LHCN-M2 (cell line): ENCODE measurements at places on chromosomes 12 and 14. TPM values are rescaled to one million over a fixed set of nuclear protein-coding genes. Genes with fewer than 3 reads are reported as not detected.
A peak's percentile ranks its signal among the peaks of the same experiment; 100 is the strongest.

GRCh38 chr14:79279645-79280597 is 931.4 kb downstream of the DIO2 start:
- DNase-seq: no peak

- DNase-seq: no peak
Measured at GRCh38 chr12:13609894-13610679, 371.3 kb downstream of the GRIN2B start.

- peak; percentile 9 for DNase-seq
Measured at GRCh38 chr14:58919217-58919616, 269.2 kb upstream of the DAAM1 start.

DNA sequence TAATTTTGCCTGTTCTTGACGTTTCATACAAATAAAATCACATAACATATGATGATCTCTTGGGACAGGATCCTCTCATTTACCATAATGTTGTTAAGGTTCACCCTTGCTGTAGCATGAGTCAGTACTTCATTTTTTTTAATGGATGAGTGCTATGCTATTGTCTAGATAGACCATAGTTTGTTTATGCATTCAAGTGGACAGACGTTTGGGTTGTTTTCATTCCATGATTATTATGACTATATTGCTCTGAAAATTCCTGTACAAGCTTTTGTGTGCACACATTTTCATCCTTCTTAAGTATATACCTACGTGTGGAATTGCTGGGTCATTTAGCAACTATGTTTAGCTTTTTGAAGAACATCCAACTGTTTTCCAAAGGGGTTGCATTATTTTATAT is 325.6 kb upstream of the TMEM132C start:
- DNase-seq: no peak

DNA sequence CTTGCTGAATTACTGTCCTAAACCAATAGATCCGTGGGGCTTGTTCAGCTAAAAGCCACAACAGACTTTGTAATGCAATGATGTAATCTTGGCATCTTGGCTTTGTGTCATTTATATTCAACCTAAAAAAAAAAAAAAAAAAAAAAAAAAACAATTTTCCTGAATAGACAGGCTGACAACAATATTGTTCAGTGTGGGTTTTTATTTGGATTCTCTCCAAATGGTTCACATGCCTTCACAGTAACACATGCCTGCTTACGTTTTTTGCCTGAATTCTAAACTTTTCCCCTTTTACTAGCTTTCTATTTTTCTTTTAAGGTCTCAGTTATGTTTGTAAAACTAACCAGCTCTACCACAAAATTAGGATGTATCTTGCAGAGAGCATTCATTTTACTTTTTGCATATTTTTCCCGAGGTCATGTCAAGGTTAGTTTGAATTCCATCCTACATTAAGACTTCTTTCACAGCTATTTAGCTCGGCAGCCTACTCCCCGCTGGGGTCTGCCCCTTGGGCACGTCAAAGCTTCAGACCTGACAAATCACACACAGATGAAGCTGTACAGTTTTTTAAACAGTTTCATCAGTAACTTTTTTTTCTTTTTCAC is 213.7 kb upstream of the NPAS3 start:
- DNase-seq: peak; percentile 68

- no peak for DNase-seq
Measured at GRCh38 chr12:104695453-104696148, 238.9 kb downstream of the CHST11 start.

- DNase-seq: no peak
Measured at GRCh38 chr12:103028881-103029639, 71.6 kb downstream of the ASCL1 start.

- DNase-seq: no peak
Measured at GRCh38 chr12:85393606-85394005, 113.6 kb downstream of the ALX1 start.

DNA sequence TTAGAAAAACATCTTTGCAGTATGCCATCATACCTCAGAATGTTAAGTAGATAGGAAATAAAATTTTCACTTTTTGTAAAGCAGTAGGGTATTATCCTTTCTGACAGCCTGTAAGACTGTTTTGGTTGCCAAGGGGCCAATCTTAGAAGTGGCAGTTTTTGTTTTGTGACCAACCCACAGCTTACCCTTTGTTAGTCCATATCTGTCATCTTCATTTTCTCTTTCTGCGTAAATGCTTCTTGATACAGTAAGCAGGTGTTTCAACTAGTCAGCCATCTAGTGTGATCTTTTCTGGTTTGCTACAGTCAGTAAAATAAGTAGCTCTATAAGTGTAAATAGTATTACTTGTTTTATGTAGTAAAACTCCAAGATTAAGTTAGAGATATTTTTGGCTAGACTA is 8.8 kb downstream of the PPM1A start:
- no peak for DNase-seq

DNA sequence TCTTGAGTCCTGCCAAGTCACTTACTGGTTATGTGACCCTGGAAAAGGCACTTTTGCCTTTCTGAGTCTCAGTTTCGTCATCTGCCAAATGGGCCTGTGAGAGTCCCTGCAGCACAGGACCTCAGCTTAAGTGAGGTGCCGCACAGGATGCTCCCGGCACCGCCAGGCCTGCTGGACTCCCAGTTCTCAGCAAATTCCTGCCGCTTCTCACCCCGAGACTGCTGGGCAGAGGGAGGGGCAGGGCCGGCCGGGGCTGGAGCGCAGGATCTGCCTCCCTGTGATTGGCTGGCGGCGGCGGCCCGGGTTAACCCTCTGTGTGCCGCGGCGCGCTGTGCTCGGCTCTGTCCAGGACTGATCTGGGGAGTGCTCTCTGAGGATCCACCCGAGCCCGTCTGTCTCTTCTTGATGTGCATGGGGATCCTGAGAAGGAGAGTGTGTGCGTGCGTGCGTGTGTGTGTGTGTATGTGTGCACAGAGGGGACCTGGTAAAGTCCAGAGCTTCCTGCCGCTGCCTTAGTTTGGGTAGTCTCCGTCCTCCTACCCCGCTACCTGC is 8.6 kb downstream of the SETD1B start:
- peak; percentile 32 for DNase-seq

- DNase-seq: peak; percentile 93
Measured at GRCh38 chr14:58171090-58171489, 19.1 kb upstream of the ARMH4 start.

- DNase-seq: no peak
Measured at GRCh38 chr12:129119537-129119936, 266.3 kb downstream of the GLT1D1 start.

GRCh38 chr12:59710004-59710628 is 114.3 kb downstream of the SLC16A7 start:
- no peak for DNase-seq

- DNase-seq: no peak
Measured at GRCh38 chr14:100403105-100403504, 80.0 kb downstream of the SLC25A47 start.

- DNase-seq: peak; percentile 65
Measured at GRCh38 chr12:3132636-3133404, 55.6 kb downstream of the TSPAN9 start.

Gene KRT72
- total RNA-seq: not detected in 2 replicates

Gene CCDC60
- not detected in 2 replicates for total RNA-seq

Gene RNU4-1
- total RNA-seq: under 0.01 TPM in 1 of 2 replicates, not detected in the other

Gene TMPRSS12
- not detected in 2 replicates for total RNA-seq

Gene TMEM119
- 0.80 and 1.9 TPM in 2 replicates for total RNA-seq

Gene PRMT5
- total RNA-seq: 51.7 and 66.0 TPM in 2 replicates

Gene TSHR
- total RNA-seq: 0.29 TPM in 1 of 2 replicates, not detected in the other

Gene FSCB
- total RNA-seq: not detected in 2 replicates

Gene CBX5
- total RNA-seq: 65.3 and 90.8 TPM in 2 replicates

Gene FBLN5
- 20.0 TPM in 2 replicates for total RNA-seq

Gene TAS2R19
- total RNA-seq: 0.75 and 1.9 TPM in 2 replicates

Gene AKAP6
- 1.8 and 2.7 TPM in 2 replicates for total RNA-seq

Gene TBX3
- total RNA-seq: 19.3 and 19.9 TPM in 2 replicates

Gene PSMA3
- 82.1 and 104 TPM in 2 replicates for total RNA-seq

Gene GOLGA5
- 33.7 and 40.6 TPM in 2 replicates for total RNA-seq
